ENCODE measurements at places on chromosomes 6 and 20.

DNA sequence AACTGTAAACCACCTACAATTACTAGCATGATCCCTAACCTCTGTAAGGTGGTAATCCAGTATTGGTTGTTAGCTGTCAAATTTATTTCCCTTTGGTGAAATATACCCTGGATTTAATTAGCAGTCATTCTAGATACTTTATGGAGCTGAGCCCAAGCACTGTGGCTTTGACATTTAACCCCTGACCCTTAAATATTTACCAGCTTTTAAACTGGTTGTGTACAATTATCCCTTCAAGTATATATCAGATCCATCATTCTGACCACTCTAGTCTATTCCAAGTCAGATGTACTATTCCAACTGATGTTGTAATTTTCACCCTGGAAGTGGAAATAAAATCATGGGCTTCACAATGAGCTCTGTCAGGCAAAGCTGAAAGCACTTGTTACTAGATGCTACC, 229.6 kb downstream of the FOXC1 start:
- DNase-seq, result no peak

DNA sequence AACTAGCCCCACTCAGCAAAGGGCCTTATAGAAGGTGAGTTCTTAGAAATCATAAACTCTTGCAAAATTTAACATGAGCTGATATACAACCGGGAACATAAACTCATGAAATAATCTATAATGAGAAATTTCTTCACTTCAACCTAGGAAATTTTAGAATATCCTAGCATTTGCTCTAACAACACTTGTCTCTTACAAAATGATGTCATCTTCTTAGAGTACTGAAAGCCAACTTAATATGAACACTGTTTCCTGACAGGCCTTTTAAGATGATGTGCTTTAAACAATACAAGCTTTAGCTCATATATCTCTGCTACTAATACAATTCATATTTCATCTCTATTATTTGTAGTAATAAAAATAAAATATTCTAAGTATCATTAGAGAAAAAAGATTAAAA, 932 bp downstream of the PACRG start:
- no peak for DNase-seq

- DNase-seq, result no peak
Observed at GRCh38 chr6:15017261-15017660, 228.6 kb upstream of the JARID2 start.

- no peak for DNase-seq
Observed at GRCh38 chr6:1911474-1911873, 301.8 kb downstream of the FOXC1 start.

GRCh38 chr20:33894798-33895197, 83.7 kb downstream of the CHMP4B start:
- DNase-seq, result no peak

GRCh38 chr6:158801655-158802294, 17.4 kb downstream of the EZR start:
- no peak for DNase-seq

DNA sequence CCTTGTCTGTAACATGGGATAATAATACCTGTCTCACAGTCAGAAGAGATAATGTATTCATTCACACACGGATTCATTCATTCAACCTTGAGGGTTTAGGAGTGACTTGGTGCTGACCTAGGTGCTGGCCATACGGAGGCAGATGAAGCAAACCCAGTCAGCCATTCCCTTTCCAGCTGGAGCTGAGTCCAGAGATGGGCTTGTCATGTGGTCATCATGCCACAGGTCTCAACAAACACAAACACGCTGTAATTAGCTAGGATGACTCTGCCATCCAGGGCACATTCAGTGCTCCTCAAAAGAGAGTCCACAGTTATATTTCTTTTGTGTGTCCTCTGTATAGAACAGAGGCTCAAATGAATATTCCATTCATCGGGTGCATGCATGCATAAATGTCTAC, 19.5 kb upstream of the PRELID3B start:
- DNase-seq, result no peak

DNA sequence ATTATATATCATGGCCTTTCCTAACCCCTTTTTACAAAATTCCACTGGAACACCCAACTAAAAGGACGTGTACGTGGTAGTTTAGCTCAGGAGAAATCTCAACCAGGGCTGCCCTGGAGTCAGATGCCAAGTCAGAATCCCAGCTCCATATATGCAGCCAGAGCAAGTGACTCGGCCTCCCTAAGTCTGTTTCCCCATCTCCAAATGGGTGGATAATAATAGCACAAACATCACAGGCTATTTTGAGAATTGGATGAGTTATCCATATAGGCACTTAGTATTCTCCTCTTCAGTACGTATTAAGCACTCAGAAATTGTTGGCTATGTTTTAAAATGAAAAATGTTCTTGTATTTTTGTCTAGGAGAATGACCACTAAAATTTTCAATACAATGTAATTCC, 481.5 kb downstream of the CD109 start:
- DNase-seq, result no peak

- no peak for DNase-seq
Observed at GRCh38 chr6:27081188-27081587, 166.3 kb upstream of the PRSS16 start.

DNA sequence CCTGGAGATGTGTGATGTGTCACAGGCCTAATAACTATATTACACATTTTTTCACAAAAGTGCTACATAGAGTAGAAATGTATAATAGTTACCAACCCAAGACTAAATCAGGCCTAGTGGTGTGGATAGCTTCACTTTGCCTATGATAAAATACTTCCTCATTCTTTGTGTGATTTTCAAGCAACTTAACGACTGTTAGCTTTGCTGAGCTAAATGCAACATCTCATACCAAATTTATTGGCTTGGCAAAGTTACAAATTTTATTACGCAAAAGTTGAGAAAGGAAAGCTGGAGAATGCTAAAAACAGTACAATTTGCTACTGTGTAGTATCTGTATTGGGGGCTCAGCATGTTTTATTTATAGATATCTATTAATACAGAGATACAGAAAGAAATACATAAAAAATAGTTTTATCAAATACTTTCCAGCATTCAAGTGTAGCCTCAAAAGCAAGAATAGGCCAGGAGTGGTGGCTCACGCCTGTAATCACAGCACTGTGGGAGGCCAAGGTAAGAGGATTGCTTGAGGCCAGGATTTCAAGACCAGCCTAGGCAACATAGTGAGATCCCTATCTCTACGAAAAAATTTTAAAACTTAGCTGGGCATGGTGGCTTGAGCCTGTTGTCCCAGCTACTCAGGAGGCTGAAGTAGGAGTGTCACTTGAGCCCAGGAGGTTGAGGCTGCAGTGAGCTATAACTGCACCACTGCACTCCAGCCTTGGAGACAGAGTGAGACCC, 3.6 kb upstream of the EDN1 start:
- no peak for DNase-seq

DNA sequence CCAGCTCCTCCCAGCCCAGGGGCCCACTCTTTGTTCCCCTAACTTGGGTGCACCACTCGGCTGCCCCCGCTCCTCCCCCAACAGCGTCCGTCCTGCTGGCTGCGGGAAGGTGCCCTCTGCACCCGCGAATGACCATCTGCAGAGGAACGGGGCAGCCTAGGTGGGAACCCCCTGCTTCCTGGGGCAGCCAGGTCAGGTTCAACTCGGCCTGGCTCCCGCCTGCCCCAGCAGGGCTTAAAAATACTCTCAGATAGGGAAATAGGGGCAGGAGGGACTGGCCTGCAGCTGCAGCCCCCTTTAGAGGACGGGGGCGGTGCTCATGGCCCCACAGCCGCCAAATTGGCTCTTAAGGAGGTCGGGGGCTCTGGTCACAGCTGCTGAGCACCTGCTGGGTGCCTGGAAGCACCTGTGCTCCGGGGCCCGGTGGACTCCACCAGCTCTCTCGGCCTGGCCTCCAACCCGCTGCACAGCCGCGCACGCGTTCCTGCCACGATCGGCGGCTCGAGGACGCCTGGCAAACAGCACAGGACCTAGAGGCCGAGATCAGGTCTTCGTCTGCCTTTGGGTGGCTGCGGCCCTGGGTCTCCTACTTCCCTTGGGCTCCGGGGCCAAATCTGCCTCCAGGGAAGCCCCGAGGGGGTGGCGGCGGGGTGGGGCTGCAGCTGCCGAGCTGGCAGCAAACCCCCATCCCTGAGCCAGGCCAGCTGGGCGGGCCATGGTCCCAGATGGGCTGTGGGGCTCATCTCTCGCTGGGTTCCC, 700 bp upstream of the LAMA5 start:
- no peak for DNase-seq

- no peak for DNase-seq
Observed at GRCh38 chr6:141843178-141843834, 289.4 kb upstream of the GJE1 start.

GRCh38 chr20:13684566-13685222, 46.0 kb upstream of the TASP1 start:
- no peak for DNase-seq

- no peak for DNase-seq
Observed at GRCh38 chr6:69926745-69927144, 60.4 kb downstream of the COL19A1 start.

DNA sequence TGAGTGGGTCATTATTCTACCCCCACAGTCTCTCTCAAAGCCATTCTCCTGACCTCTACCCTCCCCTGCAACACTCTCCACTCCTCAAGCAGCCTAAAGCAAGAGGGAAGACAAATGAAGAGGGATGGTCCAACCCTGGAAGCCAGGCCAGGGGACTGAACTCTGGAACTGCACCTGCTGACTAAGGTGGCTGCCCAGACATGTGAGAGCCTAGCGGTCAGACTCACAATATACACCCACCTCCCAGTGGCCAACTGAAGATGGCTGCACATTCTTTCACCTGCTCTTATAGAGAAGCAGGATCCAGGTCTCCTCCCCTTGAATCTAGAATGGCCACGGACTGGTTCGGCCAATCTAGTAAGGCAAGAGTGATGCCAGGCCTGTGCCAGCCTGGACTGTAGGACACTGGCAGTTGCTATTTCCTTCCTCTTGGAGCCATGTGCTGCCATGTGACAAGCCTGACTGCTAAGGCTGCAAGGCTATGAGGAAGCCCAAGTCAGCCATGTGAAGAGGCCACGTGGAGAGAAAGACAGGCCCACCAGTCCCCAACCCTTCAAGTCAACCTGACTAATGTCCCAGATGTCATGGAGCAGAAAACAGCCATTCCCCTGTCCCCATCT, 31.8 kb downstream of the ACSS1 start:
- DNase-seq, result no peak

DNA sequence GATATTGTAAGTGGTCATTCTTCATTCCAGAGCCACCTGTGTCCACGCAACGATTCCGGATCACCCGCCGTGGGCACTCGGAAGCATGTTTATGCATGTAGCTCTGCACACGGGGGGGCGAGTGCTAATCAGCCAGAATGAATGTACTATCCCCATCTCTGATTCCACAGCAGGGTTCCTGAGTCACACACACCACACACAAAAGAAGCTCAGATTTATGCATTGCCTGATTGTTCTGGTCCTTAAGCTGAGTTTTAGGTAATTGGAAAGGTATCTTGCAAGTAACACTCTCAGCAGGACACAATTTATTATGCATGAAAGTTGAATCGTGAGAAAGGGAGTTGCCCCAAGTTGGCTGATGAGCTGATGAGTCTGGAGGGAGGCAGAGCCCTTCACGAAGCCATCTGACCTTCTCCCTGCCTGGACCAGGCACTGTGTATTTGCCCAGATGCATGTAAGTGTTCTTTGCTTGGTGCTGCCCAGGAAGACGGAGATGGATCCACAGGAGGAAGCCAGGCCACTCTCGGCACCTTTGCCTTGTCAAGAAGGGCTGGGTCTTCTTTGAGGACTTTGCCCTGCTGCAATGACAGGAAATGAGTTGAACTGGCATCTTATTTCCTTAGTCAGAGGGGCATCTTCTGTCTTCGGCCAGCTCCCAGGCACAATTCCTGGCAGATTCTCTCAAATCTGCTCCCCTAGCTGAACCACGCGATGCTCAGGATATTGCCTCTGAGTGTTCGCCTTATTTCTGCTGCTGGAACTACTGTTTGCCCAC, 141.1 kb downstream of the SYNDIG1 start:
- DNase-seq, result no peak

DNA sequence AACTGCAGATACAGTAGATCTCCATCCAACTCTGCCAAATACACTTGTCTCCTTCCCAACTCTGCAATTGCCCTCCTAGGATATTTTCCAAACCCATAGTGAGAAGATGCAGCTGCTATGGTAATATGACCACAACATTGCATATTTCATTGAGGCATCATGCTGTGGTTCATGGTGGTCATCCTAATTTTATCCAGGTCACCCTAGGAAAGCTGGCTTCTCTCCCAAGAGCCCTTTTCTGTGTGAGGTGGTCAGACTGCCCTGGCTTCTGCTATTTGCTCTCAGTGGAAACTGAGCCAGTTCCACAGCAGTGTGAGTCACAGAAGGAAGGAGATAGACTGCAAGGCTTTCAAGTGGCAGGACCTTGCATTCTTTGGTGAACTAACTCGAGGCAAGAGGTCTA, 5.5 kb downstream of the OGFRL1 start:
- DNase-seq, result no peak

- DNase-seq, result no peak
Observed at GRCh38 chr6:158959552-158959951, 40.5 kb downstream of the RSPH3 start.

- DNase-seq, result no peak
Observed at GRCh38 chr6:127439718-127440117, 19.5 kb downstream of the KIAA0408 start.

DNA sequence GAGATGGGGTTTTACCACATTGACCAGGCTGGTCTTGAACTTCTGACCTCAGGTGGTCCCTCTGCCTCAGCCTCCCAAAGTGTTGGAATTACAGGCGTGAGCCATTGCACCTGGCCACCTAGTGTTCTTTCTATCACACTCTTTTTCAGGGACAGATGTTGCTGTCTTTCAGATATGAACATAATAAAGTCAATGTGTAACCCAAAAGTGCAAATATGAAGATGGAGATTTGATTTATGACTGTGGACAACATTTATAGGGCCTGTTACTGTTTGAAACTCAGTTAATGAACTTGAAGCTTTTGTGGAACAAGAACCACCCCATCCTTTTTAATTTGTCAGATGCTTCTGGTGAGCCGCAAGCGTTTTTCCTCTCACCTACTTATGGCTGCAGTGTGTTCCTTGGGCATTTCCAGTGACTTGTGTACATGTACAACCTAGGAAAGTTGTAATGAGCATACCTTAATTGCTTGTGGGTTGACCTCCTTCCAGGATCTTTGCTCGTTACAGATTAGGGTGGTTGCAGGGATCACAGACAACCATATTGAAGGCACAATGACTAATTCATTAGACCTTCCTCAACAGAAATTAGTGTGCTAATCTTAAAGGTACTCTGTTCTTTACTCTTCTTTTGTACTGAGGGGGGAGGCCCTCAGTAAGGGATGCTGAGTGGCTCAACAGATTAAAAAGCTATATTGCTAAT, 6.8 kb downstream of the TBPL1 start:
- DNase-seq, result no peak

DNA sequence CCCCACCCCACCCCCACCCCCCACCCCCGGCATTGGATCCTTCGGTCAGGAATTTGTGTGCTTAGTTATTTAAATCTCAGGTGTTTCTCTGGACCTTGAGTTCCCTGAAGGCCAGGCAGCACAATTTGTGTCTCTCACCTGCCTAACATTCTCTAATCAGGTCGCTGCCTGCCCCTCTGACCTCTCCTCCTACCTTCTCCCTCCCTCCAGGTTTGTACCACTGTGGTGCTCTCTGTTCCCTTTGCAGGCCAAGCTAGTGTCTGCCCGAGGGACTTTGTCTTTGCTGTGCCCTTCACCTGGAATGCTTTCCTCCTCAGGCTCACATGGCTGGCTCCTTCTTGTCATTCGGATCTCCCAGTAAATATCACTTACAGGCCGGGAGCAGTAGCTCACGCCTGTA, 131.4 kb upstream of the SLC2A12 start:
- DNase-seq, result no peak
